CD14-positive monocyte (primary cell): ENCODE measurements at places on chromosomes 7 and 10.

- DNase-seq: no peak
Observed at GRCh38 chr10:97188261-97188711, 2.5 kb upstream of the SLIT1 start.

DNA sequence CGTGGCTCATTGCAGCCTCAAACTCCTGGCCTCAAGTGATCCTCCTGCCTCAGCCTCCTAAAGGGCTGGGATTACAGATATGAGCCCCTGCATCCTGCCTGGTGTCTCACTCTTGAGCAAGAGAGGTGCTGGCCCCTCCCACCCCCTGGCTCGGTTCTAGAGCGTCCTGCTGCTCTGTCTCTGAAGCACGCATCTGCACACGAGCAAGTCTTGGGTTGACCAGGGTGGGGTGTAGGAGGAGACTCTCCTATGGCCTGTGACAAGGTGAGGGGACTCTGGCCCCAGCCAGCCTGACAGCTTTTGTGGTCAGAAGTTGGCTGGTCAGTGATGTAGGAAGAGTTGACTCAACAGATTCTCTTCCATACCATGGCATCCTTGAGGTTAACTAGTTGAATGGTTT lies 110.7 kb upstream of the CARD11 start:
- DNase-seq: no peak

DNA sequence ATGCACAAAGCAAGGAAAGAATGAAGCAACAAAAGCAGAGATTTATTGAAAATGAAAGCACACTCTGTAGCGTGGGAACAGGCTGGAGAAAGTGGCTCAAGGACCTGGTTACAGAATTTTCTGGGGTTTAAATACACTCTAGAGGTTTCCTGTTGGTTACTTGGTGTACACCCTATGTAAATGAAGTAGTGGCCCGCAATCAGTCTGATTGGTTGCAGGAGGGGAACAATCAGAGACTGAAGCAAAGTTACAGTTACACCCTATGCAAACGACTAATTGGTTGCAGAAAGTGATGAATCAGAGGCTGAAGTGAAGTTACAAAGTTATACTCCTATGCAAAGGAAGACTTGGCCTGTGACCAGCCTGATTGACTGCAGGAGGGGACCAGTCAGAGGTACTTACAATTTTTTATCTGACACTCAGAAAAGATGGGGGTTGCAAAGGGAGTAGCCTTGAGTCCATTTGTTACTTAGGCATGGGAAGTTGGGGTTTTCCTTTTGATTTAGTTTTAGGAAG lies 3.6 kb upstream of the MTPN start:
- peak; percentile 95 for DNase-seq

DNA sequence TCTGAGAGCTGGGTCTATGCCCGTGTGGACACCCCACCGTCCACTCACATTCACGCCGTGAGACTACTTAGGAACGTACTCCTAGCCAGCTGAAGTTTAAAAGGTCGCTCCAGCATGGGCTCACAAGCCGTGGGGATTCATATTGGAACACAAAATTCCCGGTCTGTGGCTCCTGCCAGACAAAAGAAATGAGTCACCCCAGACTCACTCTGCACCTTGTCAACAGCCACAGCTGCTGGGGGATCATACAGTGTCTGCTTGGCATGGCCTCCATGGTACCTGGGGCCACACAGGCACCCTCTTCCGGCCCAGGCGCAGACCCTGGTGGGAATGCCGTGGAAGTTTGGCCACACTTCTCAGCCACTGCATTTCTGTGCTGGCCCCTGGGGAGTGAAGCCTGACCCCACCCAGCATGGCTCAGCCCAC lies 228.4 kb downstream of the DNAJB6 start:
- DNase-seq: no peak

- no peak for DNase-seq
Observed at GRCh38 chr10:96305019-96305418, 785 bp downstream of the DNTT start.

- DNase-seq: no peak
Observed at GRCh38 chr10:67385089-67385488, 310.9 kb downstream of the CTNNA3 start.

DNA sequence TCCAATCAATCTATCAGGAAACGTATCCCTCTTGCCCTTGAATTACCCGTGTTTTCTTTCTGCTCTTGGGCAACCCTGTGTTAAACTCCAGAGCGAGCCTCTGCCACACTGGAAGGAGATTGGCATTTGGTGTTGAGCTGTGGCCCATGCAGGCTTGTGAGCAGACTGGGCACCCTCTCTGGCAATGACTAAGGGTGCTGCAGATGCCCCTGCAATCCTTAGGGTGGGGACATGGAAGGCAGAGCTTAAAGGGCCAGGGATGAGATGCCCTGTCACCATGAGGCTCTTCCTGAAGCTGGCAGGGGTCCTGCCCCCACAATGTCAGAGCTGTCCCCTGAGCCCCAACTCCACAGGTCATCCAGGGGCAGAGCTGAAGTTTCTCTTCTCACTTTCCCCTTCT lies 19.5 kb upstream of the FAM180A start:
- DNase-seq: no peak

DNA sequence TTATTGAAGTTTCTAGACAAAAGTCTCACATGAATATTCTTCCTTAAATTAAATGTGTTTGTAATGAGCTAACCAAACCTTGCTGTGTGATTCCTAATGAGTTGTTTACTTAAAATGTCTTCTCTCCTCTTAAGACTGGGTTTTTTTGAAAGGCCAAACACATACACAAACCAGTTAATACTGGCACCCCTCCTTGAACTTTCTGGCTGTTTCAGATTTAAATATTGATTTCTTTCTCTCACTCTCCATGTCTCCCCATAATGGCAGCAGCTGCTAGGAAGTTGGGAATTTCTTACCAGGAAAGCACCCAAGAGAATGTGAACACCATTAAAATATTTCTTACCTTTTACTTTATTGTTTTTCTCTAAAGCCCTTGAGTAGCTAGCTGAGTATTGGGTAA lies 11.4 kb upstream of the PTN start:
- DNase-seq: no peak

GRCh38 chr7:92731335-92732063 lies 104.9 kb downstream of the CDK6 start:
- DNase-seq: peak; percentile 88
